Stimulated activated CD8-positive, alpha-beta memory T cell treated with anti-CD3 and anti-CD28 coated beads, Interleukin-15, amount 100 ng/mL, for 48 hours (primary cell): ENCODE measurements at places on chromosomes 5 and 9.

- DNase-seq: no peak
Measured at GRCh38 chr5:66671305-66671704, 75.1 kb downstream of the MAST4 start.

DNA sequence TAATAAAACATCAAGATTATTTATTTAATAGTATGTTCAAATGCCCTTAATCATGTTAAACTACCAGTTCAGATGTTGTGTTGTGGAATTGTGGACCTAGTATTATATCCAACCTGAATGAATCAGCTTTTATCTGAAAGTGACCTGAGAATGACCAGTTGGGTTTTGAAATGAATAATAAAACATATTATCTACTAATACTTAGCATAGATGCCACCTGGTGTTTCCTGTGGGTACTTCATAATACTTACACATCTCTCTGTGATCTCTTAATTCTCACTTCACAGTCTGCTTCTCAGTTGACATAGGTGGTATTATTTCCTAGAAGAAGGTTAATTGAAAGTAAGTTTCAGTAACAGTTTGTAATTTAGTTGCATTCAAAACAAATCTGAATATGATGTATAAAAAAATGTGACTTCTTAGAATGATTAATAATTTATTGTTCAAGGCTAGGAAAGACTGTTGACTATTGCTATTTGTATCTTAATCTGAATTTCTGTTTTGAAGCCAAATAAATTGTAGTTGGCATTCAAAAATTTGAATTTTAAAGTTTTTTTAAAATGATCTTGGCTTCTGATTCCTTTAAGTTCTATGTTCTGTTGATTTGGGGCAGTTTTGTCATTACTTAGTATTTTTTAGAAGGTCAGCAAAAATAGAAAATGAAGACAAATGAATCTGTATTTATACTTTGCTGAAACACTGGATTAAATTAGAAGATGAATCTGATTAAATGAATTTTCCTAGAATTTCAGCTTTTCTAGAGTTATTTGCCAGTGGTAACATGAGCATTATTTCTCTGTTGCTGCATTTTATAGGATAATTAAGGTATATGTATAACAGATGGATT is 48.2 kb downstream of the KIF2A start:
- no peak for DNase-seq

DNA sequence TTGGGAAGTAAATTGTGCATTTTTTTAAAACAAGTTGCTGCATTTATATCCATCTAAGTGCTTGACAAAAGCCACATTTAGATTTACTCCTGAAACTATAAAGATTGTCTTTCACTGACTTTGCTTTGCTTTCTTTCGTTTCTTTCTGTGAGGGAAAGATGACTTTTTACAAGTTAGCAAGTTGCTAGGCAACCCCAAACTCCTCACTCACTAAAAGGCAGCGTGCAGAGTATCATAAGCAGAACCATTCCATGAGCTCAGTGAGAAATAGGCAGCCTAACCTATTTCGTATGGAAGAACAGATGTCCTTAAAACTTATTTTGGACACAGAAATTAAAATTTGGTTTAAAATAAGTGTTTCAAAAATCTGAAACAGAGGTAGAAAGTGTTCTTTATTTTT is 29.0 kb downstream of the KLF9 start:
- no peak for DNase-seq

DNA sequence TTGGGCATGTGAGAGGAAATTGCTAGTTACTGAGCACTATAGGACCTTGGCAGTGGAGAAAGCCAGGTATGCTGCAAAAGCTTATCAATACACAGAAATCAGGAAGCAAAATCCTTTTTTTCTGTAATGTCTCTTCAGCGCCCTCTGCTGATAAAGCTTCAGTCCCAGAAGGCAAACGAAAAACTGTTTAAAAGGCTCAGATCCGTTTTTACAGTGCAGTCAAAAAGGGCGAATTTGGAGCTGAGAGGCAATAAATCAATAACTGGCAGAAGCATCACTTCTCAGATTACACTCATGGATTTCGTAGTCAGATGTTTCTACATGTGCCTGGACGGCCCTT is 1.1 kb upstream of the MAN2A1 start:
- no peak for DNase-seq

GRCh38 chr5:21398511-21398910 is 1410.5 kb upstream of the CDH18 start:
- no peak for DNase-seq

DNA sequence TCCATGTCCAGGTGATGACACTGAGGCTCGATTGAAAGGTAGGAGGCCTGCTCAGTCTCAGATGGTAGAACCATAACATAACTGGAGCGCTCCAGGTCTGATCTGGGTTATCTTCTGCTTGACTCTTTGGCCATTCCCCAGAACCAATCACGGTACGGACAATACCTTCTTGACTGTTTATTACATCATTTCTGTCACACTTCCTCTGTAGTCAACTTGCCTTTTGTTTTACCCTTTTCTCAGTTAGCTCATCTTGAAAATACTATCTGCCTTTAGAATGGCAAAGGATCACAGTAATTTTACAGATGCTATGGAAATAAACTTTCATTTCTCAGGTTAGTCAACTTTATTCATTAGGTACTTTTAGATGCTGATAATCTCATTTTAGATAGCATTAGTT is 22.4 kb downstream of the GLRA1 start:
- DNase-seq: no peak
